ENCODE measurements at places on chromosomes 12 and 14. TPM values are rescaled to one million over a fixed set of nuclear protein-coding genes. Genes with fewer than 3 reads are reported as not detected.

DNA sequence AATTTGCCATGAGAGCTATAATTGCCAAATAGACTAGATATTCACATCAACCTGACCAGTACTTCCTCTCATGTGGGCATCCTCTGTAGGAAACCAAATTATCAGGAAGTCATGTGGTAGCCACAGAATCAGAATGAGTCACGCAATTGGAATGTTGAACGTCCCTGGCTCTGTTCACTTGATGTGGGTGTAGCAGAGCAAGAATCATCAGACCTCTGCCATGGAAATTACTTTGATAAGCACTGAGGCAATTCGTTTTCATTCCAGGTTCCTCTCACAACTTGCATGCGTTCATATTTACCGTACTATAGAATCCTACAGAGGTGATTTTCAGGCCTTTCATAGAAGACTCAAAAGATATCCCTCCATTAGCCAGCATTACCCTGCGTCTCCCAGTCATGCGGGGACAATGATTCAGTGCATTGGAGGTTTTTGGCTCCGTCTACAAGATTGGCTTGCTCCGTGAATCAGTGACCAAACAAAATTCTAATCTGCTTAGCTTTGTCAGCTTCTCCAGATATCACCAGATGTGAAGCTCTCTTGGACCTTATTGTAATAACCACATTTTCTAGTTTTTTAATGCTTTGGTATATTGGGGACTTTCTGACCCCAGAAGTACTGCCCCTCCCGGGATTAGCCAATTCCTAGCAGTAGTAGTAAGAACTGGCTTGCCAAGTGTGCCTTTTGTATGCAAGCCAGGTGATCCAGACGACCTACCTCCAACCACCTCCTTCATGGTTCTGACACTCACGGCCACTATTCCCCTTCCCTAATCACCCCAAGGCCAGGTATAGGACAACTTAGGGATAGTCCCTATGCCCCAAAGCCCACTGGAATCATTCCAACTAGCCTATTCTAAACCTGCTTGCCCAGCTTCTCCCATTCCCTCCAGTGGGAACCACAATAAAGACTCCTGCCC lies 133.4 kb downstream of the KICS2 start:
- peak; percentile 56 for DNase-seq

DNA sequence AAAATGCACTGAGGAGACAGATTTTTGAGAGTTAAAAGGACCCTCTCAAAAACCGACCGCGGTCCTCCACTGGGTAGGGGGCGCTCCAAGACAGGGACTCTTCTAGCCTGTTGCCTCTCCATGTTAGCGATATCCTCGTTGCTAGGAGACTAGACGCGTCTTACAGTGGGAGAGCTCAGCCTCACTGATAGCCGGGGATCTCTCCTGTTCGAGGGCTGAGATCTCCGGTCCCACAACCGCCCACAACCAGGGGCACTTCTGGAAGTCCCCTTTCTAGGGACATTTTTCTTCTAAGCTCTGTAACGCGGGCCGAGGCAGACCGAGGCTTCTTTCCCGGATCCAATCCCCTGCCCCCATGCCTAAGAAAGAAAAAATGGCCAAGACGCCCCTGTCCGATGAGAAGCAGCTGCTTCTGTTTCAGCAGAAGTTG lies 21.3 kb downstream of the FKBP11 start:
- DNase-seq, result no peak

DNA sequence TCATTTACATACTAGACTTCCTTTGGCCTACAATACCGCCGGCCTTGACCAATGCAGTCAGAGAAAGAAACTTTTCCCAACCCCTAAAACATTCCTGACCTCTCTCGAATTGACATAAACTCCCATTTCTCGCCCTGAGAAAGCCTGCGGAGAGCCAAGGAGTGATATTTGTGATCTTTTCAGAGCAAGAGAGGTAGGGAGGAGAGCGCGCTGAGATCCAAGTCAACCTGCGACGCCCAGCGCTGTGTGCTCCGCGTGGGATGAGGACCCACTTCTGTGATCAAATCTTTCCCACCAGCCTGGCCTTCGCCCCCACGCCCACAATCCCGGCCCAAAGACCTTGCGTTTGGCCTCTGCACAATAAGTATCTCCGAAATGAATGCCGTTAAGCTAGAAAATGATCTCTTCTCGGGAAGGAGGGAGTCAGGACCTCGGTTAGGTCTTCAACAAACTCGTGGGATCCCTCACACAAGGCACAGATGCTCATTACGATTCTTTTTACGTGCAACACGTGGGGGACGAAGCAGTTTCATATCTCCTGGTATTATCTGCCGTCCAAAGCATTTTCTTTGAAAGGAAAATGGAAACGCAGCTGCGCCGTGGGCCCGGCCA lies 6.3 kb upstream of the NPAS3 start:
- no peak for DNase-seq

DNA sequence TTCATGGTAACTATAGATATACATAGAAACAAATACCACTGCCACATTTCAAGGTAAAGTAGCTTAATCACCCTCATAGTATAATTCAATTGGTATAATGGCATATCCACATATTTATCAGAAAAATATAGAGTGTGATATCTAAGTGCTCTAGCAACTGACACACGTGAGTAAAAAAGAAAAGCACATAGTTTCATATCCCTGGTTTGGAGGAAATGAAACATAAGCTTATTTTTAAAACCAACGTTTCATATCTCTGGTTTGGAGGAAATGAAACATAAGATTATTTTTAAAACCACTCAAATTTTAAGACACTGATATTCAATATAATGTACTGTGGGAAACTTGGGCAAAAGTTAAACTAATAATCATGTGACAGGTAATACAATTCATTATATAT lies 2.1 kb downstream of the OR6C70 start:
- no peak for DNase-seq

GRCh38 chr14:101872346-101872745 lies 92.0 kb upstream of the DYNC1H1 start:
- no peak for DNase-seq

DNA sequence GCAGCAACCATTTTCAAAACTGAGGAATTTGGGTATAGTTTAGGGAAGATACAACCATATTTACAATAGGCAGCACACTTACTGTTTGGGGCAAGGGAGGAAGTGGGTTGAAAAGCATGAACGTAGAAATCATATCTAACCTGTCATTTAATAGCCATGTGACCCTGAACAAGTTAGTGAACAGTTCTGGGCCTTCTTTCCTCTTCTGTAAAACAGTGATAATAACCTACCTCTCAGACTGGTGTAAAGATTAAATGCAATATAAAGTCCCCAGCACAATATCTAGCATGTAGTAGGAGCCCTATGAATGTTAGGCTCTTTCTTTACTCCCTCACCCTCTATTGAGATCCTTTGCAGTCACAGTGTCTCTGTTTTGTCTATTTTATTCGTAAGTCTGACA lies 33.5 kb downstream of the A2ML1 start:
- DNase-seq, result no peak

DNA sequence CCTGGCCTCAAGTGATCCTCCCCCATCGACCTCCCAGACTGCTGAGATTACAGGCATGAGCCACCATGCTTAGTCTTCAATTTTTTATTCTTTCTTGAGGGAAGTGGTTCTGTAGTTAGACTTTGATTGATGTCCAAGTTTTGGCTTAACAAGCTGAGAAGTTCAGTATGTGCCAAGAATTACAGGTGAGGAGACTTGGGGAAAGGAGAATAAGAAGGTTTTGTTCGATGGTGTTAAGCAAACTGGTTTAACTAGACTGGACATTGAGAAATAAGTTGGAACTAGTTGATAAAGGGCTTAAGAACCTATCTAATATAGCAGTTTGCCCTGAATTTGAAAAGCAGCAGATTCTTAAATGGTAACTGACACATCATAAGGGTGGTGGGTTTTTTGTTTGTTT lies 32.6 kb upstream of the PLEKHD1 start:
- DNase-seq, result no peak

DNA sequence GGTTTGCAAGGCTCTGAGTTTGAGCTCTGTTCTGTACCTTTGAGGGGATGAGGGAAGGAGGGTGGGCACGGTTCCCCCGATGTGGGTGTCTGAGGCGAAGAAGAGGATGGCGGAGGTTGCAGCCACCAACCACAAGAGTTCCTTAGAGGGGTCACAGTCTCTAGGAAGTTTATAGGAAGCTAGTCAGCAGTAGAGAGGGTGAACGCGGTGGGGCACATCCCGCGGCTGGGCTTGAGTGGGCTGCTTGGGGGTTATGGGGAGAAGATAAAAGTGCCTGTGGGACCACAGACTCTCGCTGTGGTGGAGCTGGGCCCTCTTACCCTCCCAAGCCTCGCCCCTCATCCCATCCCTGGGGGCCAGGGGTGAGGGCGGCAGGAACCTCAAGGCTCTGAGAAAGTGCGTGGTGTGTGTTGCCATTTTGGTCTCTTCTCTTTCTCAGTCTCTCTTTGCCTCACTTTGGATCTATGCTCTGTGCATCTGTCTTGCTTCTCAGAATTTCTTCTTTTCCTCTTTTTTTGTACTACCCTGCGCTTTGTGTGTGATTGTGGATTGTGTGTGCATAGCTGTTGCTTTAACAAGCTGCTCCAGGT lies 2.7 kb downstream of the CD4 start:
- no peak for DNase-seq

GRCh38 chr14:54209511-54210250 lies 187.1 kb upstream of the CDKN3 start:
- no peak for DNase-seq

DNA sequence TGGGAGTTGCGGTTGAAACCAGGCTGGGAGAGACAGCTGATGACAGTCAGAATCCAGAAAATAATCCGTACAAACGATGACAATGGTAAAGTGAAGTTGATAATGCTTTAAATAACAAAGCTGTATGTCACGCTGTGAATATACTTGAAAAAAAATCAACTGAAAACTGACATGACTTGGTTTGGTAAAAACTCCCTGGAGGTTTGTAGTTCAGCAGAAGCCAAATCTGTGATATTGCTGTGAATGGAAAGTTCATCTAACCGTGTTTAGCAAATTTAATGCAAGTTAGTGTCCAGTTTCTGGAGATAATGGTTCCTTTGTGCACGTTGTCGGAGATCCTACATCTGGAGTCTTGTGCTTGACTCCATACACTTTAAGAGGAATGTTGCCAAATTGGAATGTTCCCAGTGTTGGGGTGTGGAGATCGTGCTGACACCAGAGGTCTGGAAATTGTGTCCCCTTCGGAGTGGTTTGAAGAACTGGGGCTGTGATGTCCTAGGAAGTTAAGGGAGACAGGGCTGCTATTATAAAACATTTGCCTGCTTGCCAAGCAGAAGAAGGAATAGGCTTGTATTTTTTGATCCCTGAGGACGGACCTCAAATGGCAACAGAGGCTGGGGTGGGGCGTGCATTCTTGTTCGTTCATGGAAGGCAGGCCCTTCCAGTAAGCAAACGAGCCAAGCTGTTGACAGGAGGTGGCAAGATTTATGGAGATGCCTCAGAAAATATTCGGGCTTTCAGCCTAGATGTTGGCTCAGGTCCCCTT lies 30.6 kb downstream of the PPFIBP1 start:
- no peak for DNase-seq

IL25 gene
- polyA plus RNA-seq, result not detected

TMPRSS12 gene
- polyA plus RNA-seq, result 0.12 TPM

CCDC63 gene
- not detected for polyA plus RNA-seq

CARMIL3 gene
- 1.4 TPM for polyA plus RNA-seq

GOLT1B gene
- 36.7 TPM for polyA plus RNA-seq

TAS2R10 gene
- polyA plus RNA-seq, result 3.3 TPM

Measured in left lung (tissue), 14 donors.